ENCODE measurements at places on chromosomes 5 and 9.

GRCh38 chr5:172274951-172275753, 8.4 kb downstream of the UBTD2 start:
- DNase-seq = no peak

- no peak for DNase-seq
Measured at GRCh38 chr9:14525856-14526255, 167.4 kb downstream of the ZDHHC21 start.

DNA sequence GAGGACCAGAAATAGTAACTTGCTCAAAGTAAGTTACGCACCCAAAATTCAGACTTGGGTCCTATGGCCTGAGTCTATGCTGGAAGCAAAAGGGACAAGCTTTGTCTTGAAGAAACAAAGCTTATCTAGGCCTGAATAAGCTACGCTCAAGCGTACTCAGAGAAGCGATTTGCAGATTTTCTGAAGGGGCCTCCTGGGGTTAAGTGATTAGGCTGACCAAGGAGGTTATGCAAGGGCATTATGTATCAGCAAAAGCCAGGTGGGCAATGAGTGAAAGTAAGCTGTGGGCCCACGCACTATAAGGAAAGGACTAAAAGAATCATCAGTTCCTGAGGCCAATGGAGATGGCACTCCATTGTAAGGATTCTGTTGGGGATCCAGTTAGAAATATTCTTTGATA, 122.1 kb downstream of the SNX18 start:
- DNase-seq = no peak

- DNase-seq = no peak
Measured at GRCh38 chr5:84565866-84566265, 181.2 kb upstream of the EDIL3 start.

DNA sequence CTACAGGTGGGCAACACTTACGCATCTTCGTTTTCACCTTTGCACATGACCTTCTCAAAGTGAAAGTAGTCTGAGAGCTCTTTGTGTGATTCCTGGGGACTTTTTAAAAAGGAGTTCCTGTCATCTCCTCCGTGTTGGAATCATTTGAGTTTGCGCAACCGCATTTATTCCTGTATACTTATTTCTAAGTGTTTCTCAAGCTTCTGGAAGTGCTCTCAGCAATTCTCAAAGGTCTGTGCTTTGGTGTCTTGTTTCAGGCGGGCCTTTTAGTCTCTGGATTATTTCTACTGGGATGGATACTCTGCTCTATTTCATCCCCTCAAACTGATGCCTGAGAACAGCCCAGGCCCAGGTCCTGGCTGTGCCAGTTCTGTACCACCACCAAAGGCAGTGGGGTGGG, 226.5 kb upstream of the TUT7 start:
- no peak for DNase-seq
